ENCODE measurements at places on chromosomes 4 and X.
A peak's percentile ranks its signal among the peaks of the same experiment; 100 is the strongest.

DNA sequence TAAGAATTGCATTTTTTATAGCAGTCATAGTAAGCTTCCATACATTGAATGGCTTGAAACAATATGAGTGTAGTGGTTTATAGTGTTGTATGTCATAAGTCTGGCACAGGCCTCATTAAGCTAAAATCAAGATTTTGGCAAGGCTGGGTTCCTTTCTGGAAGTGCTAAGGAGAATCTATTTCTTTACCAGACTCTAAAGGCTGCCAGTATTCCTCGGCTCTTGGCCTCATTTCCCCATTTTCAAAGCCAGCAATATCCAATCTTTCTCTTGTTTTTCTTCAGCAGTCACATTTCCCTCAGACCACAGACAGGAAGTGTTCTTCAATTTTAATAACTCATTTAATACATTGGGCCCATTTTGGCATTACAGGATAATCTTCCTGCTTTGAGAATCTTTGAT is 1155.5 kb upstream of the PABPC4L start:
- H3K4me3 ChIP-seq, result no peak overlapping the region
- no peaks in the 10 kb centered on the region for H3K27me3 ChIP-seq
- peaks cover 9% of the 10 kb centered on the region for H3K4me1 ChIP-seq

GRCh38 chrX:30282527-30282926 is 26.7 kb downstream of the NR0B1 start:
- no peak overlapping the region for H3K27ac ChIP-seq
- no peaks in the 10 kb centered on the region for H3K36me3 ChIP-seq
- no peak overlapping the region for H3K4me3 ChIP-seq
- H3K27me3 ChIP-seq, result no peaks in the 10 kb centered on the region

DNA sequence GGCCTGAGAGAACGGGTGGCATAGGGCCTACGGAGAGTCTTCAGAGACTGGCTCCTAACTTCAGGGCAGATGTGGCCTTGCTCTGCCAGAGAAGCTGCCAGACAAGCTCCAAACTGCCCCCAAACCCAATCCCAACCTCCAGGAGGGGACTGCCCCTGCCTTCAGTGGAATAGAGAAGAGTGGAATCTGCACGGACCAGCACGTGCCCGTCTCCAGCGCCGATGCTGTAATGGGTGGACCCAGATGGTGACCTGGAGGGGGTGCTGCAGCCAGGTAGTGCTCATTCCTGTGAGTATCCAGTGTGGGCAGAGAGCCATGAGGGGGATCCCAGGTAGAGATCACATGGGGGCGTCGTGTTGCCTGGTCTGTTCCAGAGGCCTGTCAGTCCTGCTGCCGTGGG is 73.2 kb upstream of the NKX1-1 start:
- H3K4me3 ChIP-seq, result no peak overlapping the region
- H3K4me1 ChIP-seq, result no peaks in the 10 kb centered on the region
- DNase-seq, result no peak
- H3K27ac ChIP-seq, result no peak overlapping the region
- peaks cover 18% of the 10 kb centered on the region for H3K27me3 ChIP-seq

- H3K27me3 ChIP-seq, result no peaks in the 10 kb centered on the region
- DNase-seq, result no peak
- H3K4me3 ChIP-seq, result no peak overlapping the region
- H3K36me3 ChIP-seq, result no peaks in the 10 kb centered on the region
Measured at GRCh38 chr4:188041721-188042120, 46.1 kb downstream of the ZFP42 start.

- H3K4me1 ChIP-seq, result no peaks in the 10 kb centered on the region
- H3K27me3 ChIP-seq, result no peaks in the 10 kb centered on the region
- H3K27ac ChIP-seq, result no peak overlapping the region
- no peak for DNase-seq
- no peak overlapping the region for H3K4me3 ChIP-seq
Measured at GRCh38 chrX:150700107-150700506, 6.9 kb downstream of the MTMR1 start.

DNA sequence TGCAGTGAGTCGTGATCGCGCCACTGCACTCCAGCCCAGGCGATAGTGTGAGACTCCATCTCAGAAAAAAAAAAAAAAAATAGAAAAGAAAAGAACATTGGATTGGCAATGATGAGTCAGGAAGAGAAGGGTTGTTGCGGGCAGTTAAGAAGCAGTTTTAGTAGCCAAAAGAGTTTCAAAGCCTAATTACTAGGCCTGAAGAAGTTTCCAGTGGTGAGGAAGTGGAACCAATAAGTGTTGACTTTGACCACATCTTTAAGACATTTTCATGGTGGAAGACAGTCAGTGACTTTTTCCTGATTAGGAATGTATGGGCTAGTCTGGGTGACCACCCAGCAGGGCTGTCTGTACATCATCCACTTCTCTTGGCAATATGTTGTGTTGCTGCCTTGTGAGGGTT is 442.3 kb downstream of the AFF2 start:
- no peak overlapping the region for H3K27ac ChIP-seq
- no peak for DNase-seq
- H3K27me3 ChIP-seq, result no peaks in the 10 kb centered on the region
- H3K36me3 ChIP-seq, result no peaks in the 10 kb centered on the region
- H3K4me1 ChIP-seq, result no peaks in the 10 kb centered on the region

- H3K36me3 ChIP-seq, result no peaks in the 10 kb centered on the region
- no peaks in the 10 kb centered on the region for H3K4me1 ChIP-seq
- no peak overlapping the region for H3K27ac ChIP-seq
Measured at GRCh38 chr4:26632916-26633315, 49.0 kb downstream of the TBC1D19 start.

DNA sequence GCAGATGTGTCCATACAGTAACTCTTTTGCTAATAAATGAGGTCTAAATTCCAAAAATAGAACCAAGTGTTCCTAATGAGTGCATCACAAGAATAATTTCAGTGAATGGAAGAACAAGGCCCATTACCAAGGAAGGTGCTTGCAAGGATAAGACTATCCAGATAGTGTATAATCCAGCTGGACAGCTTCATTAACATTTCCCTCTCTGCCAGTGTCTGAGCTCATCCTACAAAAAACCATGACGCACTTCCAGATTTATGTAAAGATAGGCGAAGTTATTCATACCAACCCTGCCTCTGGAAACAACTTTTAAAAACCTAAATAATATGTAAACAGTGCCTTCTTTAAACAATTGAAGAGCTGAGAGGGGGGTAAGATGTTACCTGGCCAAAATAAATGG is 177.9 kb upstream of the STK26 start:
- no peaks in the 10 kb centered on the region for H3K36me3 ChIP-seq
- no peak overlapping the region for H3K27ac ChIP-seq
- H3K27me3 ChIP-seq, result no peaks in the 10 kb centered on the region
- H3K4me1 ChIP-seq, result no peaks in the 10 kb centered on the region

DNA sequence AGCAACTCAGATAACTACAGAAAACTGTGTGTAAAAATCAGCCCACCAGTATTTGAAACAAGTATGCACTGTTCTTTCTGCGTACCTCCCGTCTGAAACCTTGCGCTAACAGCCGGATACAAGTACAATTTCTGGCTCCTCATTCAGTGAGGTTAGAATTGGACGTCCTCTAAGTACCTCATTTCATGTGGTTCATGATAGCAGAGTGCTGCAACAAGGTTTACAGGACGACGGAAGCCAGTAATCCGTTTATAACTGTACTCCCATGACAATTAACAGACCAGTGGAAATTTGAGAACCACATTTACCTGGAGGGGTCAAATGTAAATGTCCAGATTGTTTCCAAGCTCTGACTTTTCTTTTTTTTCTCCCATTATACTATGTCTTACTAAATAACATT is 52.9 kb upstream of the TENM3 start:
- no peak for DNase-seq
- H3K27ac ChIP-seq, result peak overlapping the region; percentile 9
- no peak overlapping the region for H3K4me3 ChIP-seq
- peaks cover 47% of the 10 kb centered on the region for H3K4me1 ChIP-seq
- H3K36me3 ChIP-seq, result no peaks in the 10 kb centered on the region

- peaks cover 9% of the 10 kb centered on the region for H3K4me1 ChIP-seq
- H3K36me3 ChIP-seq, result no peaks in the 10 kb centered on the region
- H3K27me3 ChIP-seq, result no peaks in the 10 kb centered on the region
- H3K4me3 ChIP-seq, result peak overlapping the region; percentile 77
- no peak overlapping the region for H3K27ac ChIP-seq
- DNase-seq, result no peak
Measured at GRCh38 chrX:1592470-1593142, 1.2 kb downstream of the AKAP17A start.

- H3K27ac ChIP-seq, result no peak overlapping the region
- no peak overlapping the region for H3K4me3 ChIP-seq
- H3K4me1 ChIP-seq, result no peaks in the 10 kb centered on the region
- H3K27me3 ChIP-seq, result no peaks in the 10 kb centered on the region
Measured at GRCh38 chrX:65508851-65509250, 25.7 kb downstream of the LAS1L start.

DNA sequence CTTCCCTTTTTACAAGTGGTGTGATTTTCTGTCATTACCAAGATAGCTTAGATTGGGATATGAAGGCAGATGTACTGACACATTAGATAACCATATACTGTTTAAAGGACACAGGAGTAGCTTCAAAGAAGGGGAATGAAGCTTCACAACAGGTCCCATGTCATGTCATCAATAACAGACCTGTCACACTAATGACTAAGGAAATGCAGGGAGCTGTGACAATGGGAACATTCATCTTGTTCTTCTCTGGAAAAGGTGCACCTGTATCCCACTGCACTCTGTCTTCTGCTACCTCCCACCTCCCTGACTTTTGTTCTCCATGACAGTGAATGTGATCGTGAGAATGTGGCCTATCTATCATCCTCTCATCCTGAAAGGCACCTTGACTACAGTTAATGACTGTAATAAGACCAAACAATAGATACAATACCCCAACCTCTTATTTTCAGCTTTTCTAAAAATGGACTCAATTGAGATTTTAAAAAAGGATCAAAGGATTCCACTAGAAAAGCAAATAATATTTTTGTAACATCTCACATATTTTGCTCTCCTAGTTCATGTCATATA is 472.5 kb downstream of the STPG2 start:
- H3K4me1 ChIP-seq, result peaks cover 7% of the 10 kb centered on the region
- H3K27me3 ChIP-seq, result no peaks in the 10 kb centered on the region
- H3K36me3 ChIP-seq, result no peaks in the 10 kb centered on the region
- no peak overlapping the region for H3K27ac ChIP-seq

- no peak for DNase-seq
- no peak overlapping the region for H3K4me3 ChIP-seq
- no peaks in the 10 kb centered on the region for H3K4me1 ChIP-seq
- H3K36me3 ChIP-seq, result no peaks in the 10 kb centered on the region
- no peaks in the 10 kb centered on the region for H3K27me3 ChIP-seq
Measured at GRCh38 chr4:110878413-110878812, 255.5 kb upstream of the PITX2 start.

- no peak for DNase-seq
- H3K4me1 ChIP-seq, result peaks cover 6% of the 10 kb centered on the region
- H3K27me3 ChIP-seq, result no peaks in the 10 kb centered on the region
- H3K36me3 ChIP-seq, result no peaks in the 10 kb centered on the region
- H3K27ac ChIP-seq, result no peak overlapping the region
- H3K4me3 ChIP-seq, result no peak overlapping the region
Measured at GRCh38 chr4:59503731-59504130, 1696.4 kb upstream of the ADGRL3 start.

GRCh38 chr4:182219411-182220056 is 23.7 kb upstream of the TENM3 start:
- H3K4me1 ChIP-seq, result peaks cover 11% of the 10 kb centered on the region
- DNase-seq, result no peak
- H3K4me3 ChIP-seq, result no peak overlapping the region
- no peaks in the 10 kb centered on the region for H3K36me3 ChIP-seq
- H3K27me3 ChIP-seq, result no peaks in the 10 kb centered on the region
- no peak overlapping the region for H3K27ac ChIP-seq

GRCh38 chrX:153019166-153019565 is 25.2 kb upstream of the PNMA5 start:
- H3K27ac ChIP-seq, result no peak overlapping the region
- DNase-seq, result no peak
- H3K4me1 ChIP-seq, result no peaks in the 10 kb centered on the region

DNA sequence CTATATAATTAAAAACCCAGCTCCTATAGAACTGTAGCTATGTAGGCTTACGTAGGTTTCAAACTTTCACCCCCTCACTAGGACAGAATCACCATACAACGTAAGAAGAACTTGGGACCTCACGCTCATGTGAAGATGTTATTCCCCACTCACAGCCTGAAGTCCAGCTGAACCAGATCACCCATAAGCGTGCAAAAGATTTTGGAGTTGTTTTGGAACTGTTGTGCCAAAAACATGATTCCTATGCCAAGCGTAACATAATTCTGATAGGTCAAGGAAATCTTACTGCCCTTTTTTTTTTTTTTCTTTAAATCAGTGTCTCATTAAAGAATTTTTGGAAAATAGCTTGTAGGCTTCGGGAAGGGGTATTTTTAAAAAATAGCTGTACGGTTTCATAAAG is 57.0 kb downstream of the LCORL start:
- H3K27me3 ChIP-seq, result no peaks in the 10 kb centered on the region
- H3K4me1 ChIP-seq, result no peaks in the 10 kb centered on the region
- no peak overlapping the region for H3K4me3 ChIP-seq
- H3K27ac ChIP-seq, result no peak overlapping the region
- no peak for DNase-seq

DNA sequence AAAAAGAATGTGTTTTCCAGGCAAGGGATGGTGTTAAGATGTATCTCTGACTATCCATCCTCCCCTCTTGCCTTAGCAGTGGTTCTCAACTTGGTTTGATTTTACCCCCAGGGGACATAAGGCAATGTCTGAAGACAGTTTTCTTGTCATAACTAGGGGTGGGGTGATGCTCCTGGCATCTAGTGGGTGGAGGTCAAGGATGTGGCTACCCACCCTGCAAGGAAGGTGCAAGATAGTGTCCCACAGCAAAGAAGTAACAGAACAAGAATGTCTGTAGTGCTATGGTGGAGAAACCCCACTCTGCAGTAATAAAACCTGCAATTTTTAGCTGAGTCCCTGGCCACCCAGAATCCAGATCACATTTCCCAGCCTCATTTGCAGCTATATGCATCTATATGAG is 81.2 kb upstream of the TBL1X start:
- no peaks in the 10 kb centered on the region for H3K4me1 ChIP-seq
- H3K36me3 ChIP-seq, result no peaks in the 10 kb centered on the region
- no peak overlapping the region for H3K27ac ChIP-seq
- H3K4me3 ChIP-seq, result no peak overlapping the region
- DNase-seq, result no peak

DNA sequence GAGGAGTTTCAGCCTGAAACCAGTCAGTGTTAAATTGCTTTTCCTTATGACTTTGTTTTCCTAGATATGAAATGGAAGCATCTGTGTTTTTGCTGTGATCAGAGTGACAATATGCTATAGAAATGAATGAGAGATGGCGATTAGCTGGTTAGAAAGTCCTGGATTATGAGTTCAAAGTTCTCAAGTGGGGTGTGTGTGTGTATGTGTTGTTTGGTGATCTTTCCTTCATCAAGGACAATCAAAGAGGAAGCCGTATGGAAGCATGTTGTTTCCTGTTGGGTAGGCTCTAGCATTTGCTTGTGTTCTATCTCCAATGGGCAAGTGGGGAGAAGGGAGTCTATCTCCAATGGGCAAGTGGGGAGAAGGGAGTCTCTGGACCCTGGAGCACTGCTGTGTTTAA is 64.0 kb upstream of the STX18 start:
- H3K36me3 ChIP-seq, result no peaks in the 10 kb centered on the region
- no peaks in the 10 kb centered on the region for H3K27me3 ChIP-seq
- DNase-seq, result no peak
- no peak overlapping the region for H3K4me3 ChIP-seq
- H3K4me1 ChIP-seq, result peaks cover 7% of the 10 kb centered on the region

GRCh38 chr4:101355767-101356702 is 8.7 kb upstream of the PPP3CA start:
- H3K4me1 ChIP-seq, result no peaks in the 10 kb centered on the region
- no peak for DNase-seq
- no peaks in the 10 kb centered on the region for H3K36me3 ChIP-seq
- H3K27me3 ChIP-seq, result no peaks in the 10 kb centered on the region
- no peak overlapping the region for H3K4me3 ChIP-seq

- H3K4me1 ChIP-seq, result peaks cover 15% of the 10 kb centered on the region
- H3K27ac ChIP-seq, result no peak overlapping the region
- DNase-seq, result no peak
- H3K4me3 ChIP-seq, result no peak overlapping the region
Measured at GRCh38 chr4:113447061-113447460, 314.5 kb downstream of the CAMK2D start.

Data from neural progenitor cell (in vitro differentiated cells).